ENCODE measurements at places on chromosomes 3 and 15. TPM values are rescaled to one million over a fixed set of nuclear protein-coding genes. Genes with fewer than 3 reads are reported as not detected.

The C15orf62 gene
- 0.76 TPM for total RNA-seq

The ZNF774 gene
- total RNA-seq, result 2.7 TPM

The DAG1 gene
- total RNA-seq, result 17.0 TPM

The PARP9 gene
- total RNA-seq, result 31.0 TPM

The GANC gene
- 19.5 TPM for total RNA-seq

The NEK10 gene
- total RNA-seq, result 0.84 TPM

The ITGB5 gene
- total RNA-seq, result 4.3 TPM

DNA sequence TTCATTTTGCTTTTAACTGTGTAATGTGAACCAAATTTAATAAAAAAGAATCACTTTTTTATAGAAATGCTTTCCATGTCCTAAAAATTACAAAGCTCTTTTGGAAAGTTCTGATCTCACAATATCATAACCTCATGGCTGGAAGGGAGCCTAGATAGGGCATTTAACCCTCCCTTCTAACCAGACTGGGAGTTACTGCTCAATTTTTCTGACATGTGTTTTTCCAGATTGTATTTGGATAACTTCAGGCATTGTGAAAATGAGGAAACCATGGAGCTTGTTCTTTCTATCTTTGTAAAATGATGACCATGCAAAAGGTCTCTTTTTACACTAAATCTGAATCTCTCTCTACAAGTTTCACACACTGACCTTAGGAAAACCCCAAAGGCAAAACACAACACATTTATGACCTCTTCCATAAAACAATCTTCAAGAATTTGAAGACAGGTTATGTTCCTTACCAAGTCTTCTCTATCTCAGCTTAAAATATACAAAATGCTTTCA, 508.8 kb downstream of the DIPK2A start:
- H3K4me1 ChIP-seq, result no peaks in the 10 kb centered on the region
- no peak for DNase-seq
- no peak overlapping the region for H3K27ac ChIP-seq

DNA sequence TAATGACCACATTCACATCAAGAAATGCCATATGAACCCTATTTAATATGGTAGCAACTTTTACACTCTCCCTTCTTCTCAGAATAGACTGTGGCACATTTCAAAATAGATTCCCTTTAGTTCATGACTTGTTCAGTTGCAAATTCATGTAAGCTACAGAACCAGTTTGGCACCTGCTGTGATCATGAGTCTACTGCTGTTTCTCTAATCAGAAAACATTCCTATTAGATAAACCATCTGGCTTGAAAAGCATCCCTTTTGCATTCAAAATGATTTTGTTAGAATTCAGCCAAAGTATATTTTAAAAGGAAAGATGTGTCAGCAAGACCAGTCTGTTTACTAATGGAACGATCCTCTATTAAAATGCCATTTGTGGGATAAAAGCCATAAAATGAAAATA, 304.4 kb downstream of the BCHE start:
- H3K27ac ChIP-seq, result no peak overlapping the region
- H3K36me3 ChIP-seq, result no peaks in the 10 kb centered on the region
- no peaks in the 10 kb centered on the region for H3K27me3 ChIP-seq
- H3K4me1 ChIP-seq, result no peaks in the 10 kb centered on the region

DNA sequence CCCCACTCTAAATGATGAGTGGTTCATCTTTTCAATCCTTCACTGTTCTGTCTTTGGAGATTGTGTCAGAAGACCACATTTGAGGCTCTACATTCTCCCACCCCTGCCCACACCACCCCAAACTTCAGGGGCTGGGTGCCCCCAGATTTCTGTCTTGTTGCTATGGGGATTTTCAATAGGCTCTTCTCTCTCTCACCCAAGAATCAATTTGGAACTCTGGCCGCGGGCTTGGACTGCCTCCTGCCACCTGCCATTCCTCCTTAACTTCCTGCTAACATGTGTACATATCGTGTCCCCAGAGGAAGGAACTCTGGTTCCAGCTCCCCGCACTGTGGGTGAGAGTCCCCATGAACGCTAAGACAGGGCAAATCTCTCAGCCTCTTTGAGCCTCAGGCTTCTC, 67.4 kb upstream of the LARS2 start:
- H3K4me3 ChIP-seq, result no peak overlapping the region
- peaks cover 18% of the 10 kb centered on the region for H3K27me3 ChIP-seq
- H3K36me3 ChIP-seq, result no peaks in the 10 kb centered on the region
- no peak for DNase-seq
- no peak overlapping the region for H3K27ac ChIP-seq
- H3K4me1 ChIP-seq, result no peaks in the 10 kb centered on the region

DNA sequence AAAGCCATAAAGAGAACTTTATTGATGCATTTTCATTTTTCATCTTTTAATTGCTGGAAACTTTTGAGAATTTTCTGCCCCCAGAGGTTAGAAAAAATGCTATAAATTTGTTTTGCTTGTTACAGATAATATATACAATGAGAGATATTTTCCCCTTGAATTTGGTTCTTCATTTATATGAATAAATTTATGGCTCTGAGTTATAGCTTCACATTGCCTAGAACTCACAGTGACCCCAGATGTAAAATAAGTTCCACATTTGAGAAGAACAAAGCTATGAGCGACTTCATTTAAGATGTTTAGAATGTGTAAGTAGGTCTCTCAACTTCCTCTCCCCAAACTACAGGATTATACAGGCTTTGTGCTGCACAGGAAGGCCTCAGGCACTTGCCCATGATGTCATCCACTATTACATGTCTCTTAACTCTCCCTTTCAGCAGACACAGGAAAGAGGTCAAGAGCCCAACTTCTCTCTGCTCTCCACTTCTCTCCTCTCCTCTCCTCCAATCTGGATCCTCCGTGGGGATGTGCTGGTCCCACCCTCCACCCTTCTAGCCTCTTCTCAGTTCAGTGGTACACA, 92.8 kb downstream of the DUT start:
- no peaks in the 10 kb centered on the region for H3K4me1 ChIP-seq
- H3K4me3 ChIP-seq, result no peak overlapping the region
- no peaks in the 10 kb centered on the region for H3K36me3 ChIP-seq
- no peaks in the 10 kb centered on the region for H3K27me3 ChIP-seq
- DNase-seq, result no peak

- H3K36me3 ChIP-seq, result no peaks in the 10 kb centered on the region
- no peak overlapping the region for H3K27ac ChIP-seq
- no peak for DNase-seq
- no peak overlapping the region for H3K4me3 ChIP-seq
- no peaks in the 10 kb centered on the region for H3K4me1 ChIP-seq
- no peaks in the 10 kb centered on the region for H3K27me3 ChIP-seq
Observed at GRCh38 chr3:74643636-74644035, 29.2 kb upstream of the CNTN3 start.

DNA sequence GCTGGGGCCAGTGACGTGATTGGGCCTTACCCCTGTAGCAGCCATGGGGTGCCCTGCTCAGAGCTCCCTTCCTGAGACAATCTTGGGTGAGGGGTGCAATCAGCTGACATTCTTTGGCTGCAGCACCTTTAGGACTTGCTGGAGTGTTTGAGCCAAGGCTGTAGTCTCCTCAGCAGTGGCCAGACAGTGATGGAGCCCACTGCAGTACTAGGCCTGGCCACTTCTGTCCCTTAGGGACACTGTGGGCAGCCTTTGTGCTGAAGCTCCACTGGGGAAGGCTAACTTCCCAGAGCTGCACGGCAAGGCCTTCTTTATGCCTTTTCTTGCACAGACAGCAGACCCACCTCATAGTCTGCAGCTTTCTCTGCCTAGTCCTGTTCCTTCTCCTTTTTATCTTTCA, 284.9 kb upstream of the IGF1R start:
- H3K4me1 ChIP-seq, result no peaks in the 10 kb centered on the region
- H3K4me3 ChIP-seq, result no peak overlapping the region
- H3K36me3 ChIP-seq, result no peaks in the 10 kb centered on the region
- no peaks in the 10 kb centered on the region for H3K27me3 ChIP-seq
- DNase-seq, result no peak

DNA sequence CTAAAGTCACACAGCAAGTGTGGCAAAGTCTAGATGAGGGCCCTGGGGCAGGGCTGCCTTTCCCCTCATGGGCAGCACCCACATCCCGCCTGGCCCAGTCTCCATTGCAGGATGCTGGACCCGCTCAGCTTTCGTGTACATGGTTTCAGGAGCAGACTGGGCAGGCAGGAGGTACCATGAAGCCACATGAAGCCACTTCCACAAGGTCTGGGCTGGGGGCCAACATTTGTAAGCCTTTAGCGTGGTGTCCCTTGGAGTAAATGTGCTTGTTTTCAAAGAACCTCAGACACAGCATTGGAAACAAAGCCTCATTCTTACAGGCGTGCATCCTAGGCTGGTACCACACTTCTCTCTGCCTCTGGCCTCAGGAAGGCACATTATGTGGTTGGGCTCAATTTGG, 34.5 kb downstream of the UMPS start:
- peaks cover 3% of the 10 kb centered on the region for H3K4me1 ChIP-seq
- no peak overlapping the region for H3K27ac ChIP-seq
- no peaks in the 10 kb centered on the region for H3K36me3 ChIP-seq
- no peak for DNase-seq
- peaks cover 3% of the 10 kb centered on the region for H3K27me3 ChIP-seq

DNA sequence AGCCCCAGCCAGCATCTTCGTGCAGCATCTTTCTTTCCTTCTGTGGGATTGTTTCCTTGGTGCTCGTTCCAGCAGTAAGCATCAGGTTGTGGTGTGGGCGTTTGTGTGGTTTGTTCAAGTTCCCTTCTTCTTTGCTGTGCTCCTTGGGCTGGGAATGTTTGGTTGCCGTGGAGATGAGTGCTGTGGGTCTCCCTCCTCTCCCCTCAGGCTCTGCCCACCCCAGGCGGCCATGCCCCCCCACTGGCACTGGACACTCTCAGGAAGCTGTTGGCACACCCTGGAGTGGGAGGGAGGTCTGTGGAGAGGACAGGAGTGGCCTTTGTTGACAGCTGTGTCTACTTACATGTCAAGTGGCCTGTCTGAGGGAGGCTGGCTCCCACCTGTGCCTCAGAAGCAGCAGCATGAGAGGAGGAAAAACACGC, 46.5 kb upstream of the SACM1L start:
- H3K4me3 ChIP-seq, result no peak overlapping the region
- no peak for DNase-seq
- peaks cover 18% of the 10 kb centered on the region for H3K36me3 ChIP-seq
- no peaks in the 10 kb centered on the region for H3K27me3 ChIP-seq

GRCh38 chr3:117366574-117366973, 657.0 kb downstream of the TUSC7 start:
- DNase-seq, result no peak
- H3K27me3 ChIP-seq, result no peaks in the 10 kb centered on the region
- no peaks in the 10 kb centered on the region for H3K4me1 ChIP-seq

- peaks cover 18% of the 10 kb centered on the region for H3K27me3 ChIP-seq
- DNase-seq, result no peak
- H3K4me3 ChIP-seq, result no peak overlapping the region
- H3K36me3 ChIP-seq, result no peaks in the 10 kb centered on the region
- no peak overlapping the region for H3K27ac ChIP-seq
Observed at GRCh38 chr3:170320461-170321121, 36.9 kb upstream of the SKIL start.

DNA sequence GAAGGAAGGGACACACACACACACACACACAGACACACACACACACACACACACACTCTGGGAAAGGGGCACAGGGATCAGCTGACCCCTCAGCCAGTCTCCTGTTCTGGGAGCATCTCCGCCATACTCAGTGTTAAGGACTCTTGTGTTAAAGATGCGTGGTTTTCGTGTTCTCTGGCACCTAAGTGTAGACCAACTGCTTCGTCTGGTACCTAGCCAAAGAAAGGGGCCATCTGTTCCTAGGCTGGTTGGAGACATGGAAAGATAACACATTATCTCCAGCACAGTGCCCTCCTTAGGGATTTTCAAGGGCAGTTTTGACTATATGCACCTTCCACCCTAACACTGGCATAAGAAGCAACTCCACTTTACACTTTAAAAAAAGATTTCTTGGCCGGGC, 65.1 kb downstream of the EPHB1 start:
- peaks cover 5% of the 10 kb centered on the region for H3K27me3 ChIP-seq
- H3K4me1 ChIP-seq, result no peaks in the 10 kb centered on the region
- H3K36me3 ChIP-seq, result no peaks in the 10 kb centered on the region
- H3K4me3 ChIP-seq, result no peak overlapping the region

- H3K4me3 ChIP-seq, result no peak overlapping the region
- no peaks in the 10 kb centered on the region for H3K4me1 ChIP-seq
- DNase-seq, result no peak
- no peaks in the 10 kb centered on the region for H3K36me3 ChIP-seq
- peaks cover 2% of the 10 kb centered on the region for H3K27me3 ChIP-seq
- H3K27ac ChIP-seq, result no peak overlapping the region
Observed at GRCh38 chr3:193314161-193314560, 64.4 kb downstream of the ATP13A5 start.

DNA sequence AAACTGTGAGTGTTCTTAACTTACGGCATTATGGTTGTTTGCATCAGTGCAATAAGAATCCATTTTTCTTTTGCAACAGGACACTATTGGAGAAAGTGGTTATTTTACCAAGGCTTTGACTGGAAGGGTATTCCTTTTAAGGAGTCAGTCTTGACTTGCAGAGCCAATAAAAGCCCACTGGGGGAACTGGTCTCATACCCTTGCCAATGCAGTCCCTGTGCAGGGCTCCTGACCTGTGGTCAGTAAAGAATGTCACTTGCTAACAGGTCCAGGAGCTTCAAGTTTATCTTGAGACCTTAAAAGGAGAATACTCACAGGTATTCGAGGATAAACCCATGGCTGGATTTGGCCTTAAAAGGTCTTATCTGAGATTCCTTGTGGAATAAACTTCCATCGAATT, 227.8 kb upstream of the GBE1 start:
- no peak for DNase-seq
- no peak overlapping the region for H3K27ac ChIP-seq
- H3K27me3 ChIP-seq, result no peaks in the 10 kb centered on the region
- H3K4me3 ChIP-seq, result no peak overlapping the region
